Stimulated activated CD8-positive, alpha-beta memory T cell treated with anti-CD3 and anti-CD28 coated beads, Interleukin-15, amount 100 ng/mL, for 48 hours (primary cell): ENCODE measurements at places on chromosomes 5 and 9.

- DNase-seq, result no peak
Measured at GRCh38 chr5:32942225-32942989, 231.3 kb downstream of the NPR3 start.

DNA sequence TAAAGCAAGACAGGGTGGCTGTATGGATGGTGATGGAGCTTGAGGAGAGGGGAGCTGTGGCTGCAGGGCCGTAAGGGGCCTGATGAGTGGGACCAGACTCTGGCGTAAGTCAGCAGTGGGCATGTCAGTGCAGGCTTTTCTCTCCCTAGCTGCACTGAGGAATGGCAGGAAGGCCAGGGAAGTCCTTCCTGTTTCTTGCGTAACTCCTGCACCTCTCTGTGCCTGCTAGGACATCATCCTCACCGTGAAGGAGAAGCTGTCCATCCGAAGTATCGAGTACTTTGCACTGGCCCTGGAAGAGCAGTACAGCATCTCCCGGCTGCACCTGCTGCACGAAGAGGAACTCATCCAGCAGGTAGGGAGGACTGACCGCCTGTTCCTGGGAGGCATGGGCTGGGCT, 24.1 kb upstream of the TRMT10B start:
- DNase-seq, result no peak

- DNase-seq, result no peak
Measured at GRCh38 chr5:117182104-117182503, 607.5 kb upstream of the SEMA6A start.

GRCh38 chr5:123146696-123147095, 57.7 kb downstream of the PRDM6 start:
- DNase-seq, result no peak

DNA sequence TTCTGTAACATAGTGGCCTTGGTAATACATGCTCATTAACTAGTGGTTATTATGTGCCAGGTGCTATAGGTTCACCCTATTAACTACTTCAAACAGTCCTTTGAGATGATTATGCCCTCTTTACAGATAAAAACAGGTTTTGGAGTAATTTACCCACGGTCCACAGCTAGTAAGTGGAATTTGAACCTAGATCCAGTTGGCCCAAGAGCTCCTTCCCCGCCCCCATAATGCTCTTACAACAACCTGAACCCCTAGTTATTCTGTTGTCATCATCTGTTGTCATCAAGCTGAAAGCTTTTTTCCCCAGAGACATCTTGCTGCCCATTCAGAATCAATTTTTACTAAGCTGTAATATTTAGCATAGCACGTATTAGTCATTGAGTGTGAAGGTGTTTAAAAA, 23.2 kb downstream of the XPA start:
- no peak for DNase-seq

DNA sequence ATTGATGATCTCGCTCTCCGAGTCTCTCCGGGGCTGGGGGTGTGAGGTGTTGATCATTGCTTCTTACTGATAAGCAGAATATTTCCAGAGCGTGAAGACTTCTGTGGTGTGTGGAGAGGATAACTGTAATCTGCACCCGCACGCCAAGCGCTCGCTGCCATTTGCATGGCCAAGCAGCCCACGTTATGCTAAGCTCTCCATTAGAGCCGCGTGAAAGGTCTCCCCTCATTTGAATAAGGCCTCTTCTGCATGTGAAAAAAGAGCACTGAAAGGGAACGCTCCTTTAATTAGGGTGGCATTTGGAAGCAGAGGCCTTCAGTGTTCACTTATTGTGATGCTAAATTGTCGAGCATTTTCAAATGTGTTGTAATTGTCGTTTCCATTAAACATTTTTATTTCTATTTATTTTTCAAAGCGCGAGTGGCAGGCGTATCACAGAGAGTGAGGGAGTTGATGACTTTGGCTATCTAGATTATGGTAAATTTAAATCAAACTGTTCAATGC, 163.6 kb upstream of the IRX2 start:
- DNase-seq, result no peak

DNA sequence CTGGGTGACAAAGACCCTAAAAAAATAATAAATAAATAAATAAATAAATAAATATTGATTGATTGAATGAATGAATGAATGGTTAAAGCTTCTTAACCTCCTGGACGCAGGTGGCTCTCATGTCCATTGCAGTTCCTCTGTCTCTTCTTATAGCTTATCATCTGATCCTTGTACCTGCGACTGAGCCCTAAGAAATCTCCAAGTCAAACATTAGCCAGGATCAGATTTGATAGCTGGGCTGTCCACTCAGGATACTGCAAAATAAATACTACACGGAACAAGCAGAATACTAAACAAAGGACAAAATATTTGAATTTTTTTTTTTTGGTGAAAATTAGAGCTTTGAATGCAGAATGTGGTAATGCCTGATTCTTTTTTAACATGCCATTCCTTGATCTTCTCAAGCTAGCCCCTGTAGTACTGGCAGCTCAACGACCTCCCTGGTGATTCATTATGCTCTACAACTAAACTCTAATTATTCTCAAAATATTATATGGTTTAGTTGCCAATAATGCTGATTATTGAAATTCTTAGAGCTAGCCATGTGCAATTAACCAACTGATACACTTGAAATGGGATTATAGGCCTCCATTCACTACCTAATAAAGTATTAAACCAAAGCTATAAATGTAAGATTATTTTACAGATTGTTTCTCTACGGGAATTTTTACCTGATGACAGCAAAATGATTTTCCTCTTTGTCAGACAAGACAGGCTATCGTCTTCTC, 9.9 kb upstream of the TMEM245 start:
- no peak for DNase-seq

DNA sequence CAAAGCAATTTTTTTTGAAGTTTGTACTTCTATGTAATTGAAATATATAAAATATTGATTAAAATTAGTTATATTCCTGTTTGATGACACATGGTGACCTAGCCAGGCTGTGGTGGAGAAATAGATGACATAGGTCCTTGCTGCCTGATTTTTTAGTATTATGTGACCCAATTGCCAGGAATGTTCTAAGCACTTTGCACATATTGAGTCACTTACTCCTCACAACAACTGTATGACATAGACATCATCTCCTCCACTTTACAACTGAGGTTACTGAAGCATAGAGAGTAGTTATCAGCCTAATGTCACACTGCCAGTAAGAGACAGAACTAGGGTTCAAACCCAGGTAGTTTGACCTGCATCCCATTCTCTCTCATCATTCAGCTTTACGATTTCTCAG, 26.2 kb upstream of the SNX18 start:
- no peak for DNase-seq

DNA sequence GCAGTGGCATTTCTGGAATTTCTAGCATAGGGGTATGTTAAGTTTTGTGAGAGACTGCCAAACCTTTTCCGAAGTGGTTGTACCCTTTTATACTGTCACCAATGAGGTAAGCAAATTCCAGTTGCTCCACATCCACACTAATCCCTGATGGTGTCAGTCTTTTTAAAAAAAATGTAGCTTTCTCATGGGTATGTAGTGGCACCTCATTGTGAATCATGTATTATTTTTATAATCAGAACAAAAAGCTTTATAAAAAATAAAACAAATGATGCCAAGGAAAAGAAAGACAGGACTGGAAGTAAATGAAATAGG, 93.4 kb upstream of the CLINT1 start:
- DNase-seq, result no peak

GRCh38 chr5:169081000-169081724, 219.8 kb downstream of the SLIT3 start:
- DNase-seq, result no peak
